ENCODE measurements at places on chromosomes 5 and 9.
A peak's percentile ranks its signal among the peaks of the same experiment; 100 is the strongest.

GRCh38 chr9:137296670-137297664 lies 5.1 kb downstream of the NRARP start:
- no peak for DNase-seq

GRCh38 chr5:140043508-140043872 lies 391 bp upstream of the NRG2 start:
- no peak for DNase-seq

- no peak for DNase-seq
Measured at GRCh38 chr5:139660105-139660922, 12.2 kb downstream of the CXXC5 start.

- no peak for DNase-seq
Measured at GRCh38 chr5:170643591-170643990, 139.8 kb downstream of the KCNIP1 start.

- DNase-seq, result no peak
Measured at GRCh38 chr9:16744394-16744793, 126.1 kb downstream of the BNC2 start.

DNA sequence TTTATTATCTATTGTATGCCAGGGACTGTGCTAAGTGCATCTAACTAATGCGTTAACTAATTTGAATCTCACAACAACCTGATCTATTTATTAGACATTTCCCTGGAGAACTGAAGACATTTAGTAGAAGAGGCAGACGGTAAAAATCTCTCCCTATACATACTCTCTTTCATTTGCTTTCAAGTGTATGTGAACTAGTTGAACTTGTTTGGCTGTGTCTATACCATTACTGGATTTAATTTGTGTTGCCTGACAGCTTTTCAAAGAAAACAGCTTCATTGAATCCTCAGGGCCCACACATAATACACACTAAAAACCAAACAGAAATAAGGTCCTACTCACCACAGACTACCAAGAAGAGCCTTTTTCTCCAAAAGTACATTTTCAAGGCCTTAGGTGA lies 133.6 kb upstream of the NR3C1 start:
- no peak for DNase-seq

- no peak for DNase-seq
Measured at GRCh38 chr5:177310332-177310731, 1.4 kb downstream of the MXD3 start.

GRCh38 chr9:5851445-5851844 lies 18.5 kb upstream of the ERMP1 start:
- peak; percentile 92 for DNase-seq

GRCh38 chr5:3925022-3925421 lies 329.4 kb downstream of the IRX1 start:
- DNase-seq, result no peak

- no peak for DNase-seq
Measured at GRCh38 chr5:161507591-161507990, 38.9 kb downstream of the GABRB2 start.

DNA sequence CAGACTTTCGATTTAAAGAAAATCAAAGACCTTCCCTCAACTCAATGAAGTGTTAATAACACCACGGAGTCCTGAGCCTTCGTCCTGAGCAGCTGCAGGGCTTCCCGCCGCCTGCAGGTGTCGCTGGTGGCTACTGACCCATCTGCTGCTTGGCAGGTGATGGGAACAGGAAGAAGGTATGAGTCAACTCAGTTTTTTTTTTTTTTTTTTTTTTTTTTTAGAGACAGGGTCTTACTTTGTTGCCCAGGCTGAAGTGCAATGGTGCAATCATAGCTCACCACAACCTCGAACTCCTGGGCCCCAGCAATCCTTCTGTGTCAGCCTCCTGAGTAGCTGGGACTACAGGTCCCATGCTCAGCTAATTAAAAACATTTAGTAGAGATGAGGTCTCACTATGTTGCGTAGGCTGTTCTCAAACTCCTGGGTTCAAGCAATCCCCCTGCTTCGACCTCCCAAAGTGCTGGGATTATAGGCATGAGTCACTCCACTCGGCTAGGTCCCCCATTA lies 185.7 kb upstream of the IL12B start:
- no peak for DNase-seq

DNA sequence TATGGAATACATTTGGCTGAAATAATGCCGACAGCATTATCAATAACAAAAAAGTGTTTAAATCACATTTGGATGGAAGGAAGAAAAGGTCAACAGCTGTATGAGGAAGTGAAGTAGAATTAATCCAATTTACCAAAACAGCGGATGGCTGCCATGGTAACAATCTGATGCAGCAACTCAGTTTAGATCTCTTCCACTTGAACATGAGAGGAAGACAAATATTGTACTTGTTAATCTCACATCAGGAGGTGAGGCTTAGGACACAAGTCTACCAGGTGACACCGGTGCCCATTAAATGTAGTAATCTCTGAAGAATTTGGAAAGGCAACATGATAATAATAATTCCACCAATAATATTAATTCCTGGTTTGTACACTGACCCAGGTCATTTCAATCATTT lies 2.4 kb downstream of the RASEF start:
- no peak for DNase-seq

- no peak for DNase-seq
Measured at GRCh38 chr9:105114964-105115728, 129.3 kb upstream of the SLC44A1 start.

- DNase-seq, result no peak
Measured at GRCh38 chr5:120586646-120587045, 122.5 kb downstream of the PRR16 start.

GRCh38 chr9:109599711-109600110 lies 101.6 kb upstream of the PTPN3 start:
- DNase-seq, result no peak

DNA sequence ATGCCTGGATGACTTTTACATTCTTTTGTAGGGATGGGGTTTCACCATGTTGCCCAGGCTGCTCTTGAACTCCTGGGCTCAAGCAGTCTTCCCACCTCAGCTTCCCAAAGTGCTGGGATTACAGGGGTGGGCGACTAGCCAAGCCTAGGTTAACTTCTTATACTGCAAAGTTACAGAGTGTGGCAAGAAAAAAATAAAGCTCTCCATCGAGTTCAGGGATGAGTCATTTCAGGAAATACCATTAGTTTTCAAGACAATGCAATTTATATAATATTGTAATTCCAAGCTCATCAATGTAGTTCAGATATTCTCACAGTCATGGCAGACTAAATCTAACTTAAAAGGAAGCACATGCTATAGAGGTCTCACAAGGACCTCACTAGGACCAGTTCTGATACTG lies 11.5 kb upstream of the ABO start:
- DNase-seq, result no peak

- no peak for DNase-seq
Measured at GRCh38 chr5:14204011-14204670, 61.0 kb downstream of the TRIO start.

- no peak for DNase-seq
Measured at GRCh38 chr9:116654059-116654355, 33.1 kb upstream of the TRIM32 start.

GRCh38 chr5:97839341-97840086 lies 656.5 kb upstream of the RIOK2 start:
- no peak for DNase-seq

- DNase-seq, result no peak
Measured at GRCh38 chr5:10695055-10695649, 65.9 kb downstream of the DAP start.

DNA sequence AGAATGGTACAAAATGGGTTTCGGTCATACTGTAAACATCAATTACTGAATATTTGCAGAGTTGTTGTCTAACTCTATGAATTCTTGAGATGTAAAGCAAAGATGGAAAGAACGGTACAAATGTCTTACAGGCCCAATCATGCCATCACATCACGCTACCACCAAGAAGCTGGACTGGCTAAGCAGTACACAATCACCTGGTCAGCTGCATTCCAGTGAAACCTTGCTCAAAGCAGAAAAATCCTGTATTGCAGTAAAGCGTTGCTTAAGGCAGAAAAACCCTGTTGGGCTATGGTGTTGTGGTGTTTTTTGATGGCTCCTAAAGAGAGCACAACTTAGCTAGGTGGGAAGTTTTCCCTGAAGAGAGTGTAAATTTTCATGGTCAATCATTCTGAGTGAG lies 112.6 kb upstream of the RASA1 start:
- DNase-seq, result no peak

- no peak for DNase-seq
Measured at GRCh38 chr5:23025629-23026233, 172.6 kb upstream of the CDH12 start.

DNA sequence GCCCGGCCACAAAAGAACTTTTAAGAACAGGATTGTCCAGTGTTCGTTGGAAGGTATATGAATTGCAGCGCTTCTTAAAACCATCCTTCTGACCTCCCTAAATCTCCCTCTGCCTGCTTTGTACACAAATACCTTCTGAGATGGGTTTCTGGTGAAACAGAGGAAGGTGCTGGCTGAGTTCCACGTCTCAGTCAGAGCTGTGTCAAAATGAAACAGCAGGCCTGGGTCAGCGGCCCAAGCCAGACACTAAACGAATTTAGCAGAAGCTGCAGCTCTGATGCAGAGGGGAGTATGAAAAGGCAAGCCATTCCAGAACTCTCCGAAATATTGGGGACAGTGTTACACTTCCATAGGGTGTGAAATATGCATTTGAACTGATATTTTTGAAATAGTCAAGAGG lies 37.8 kb upstream of the CRB2 start:
- DNase-seq, result no peak

GRCh38 chr5:168583742-168584482 lies 4.7 kb upstream of the PANK3 start:
- DNase-seq, result no peak

DNA sequence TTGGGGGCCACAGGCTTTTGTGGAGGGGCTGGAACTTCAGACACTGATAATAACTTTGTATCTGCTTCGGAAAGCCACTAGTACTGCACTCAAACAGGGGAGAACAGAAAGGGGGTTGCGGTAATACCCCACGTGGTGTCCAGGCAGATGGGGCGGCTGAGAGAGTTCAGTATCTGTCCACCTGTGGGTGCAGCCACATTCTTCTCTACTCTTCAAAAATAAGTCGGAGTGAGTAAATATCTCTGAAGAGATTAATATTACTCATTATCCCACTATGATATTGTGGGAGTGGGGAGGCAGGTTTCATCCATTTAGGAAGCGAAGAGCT lies 102.1 kb upstream of the SSBP2 start:
- DNase-seq, result no peak

- no peak for DNase-seq
Measured at GRCh38 chr9:128706045-128706444, 3.7 kb downstream of the PKN3 start.

GRCh38 chr5:80668016-80668969 lies 13.5 kb upstream of the DHFR start:
- DNase-seq, result no peak

- no peak for DNase-seq
Measured at GRCh38 chr9:86547571-86547970, 193.4 kb upstream of the TUT7 start.

DNA sequence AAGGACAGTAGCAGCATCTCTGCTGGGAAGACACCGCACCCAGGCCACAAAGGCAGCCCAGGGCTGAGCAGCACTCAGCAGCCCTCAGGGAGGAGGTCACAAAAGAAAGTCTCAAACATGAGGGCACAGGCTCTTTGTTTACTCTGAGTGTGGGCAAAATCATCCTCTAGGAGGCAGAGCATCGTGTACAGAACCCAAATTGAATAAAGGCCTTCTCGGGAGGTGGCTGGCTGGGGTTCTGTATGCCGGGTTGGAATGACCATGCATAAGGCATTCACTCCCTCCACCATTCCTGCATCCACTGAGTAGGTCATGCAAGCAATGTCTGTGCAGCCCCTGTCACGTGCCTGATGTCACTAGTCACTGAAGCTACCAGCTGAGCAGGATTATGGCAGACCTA lies 412.8 kb downstream of the SPOCK1 start:
- no peak for DNase-seq

- no peak for DNase-seq
Measured at GRCh38 chr5:77994943-77995342, 218.8 kb upstream of the TBCA start.

GRCh38 chr5:144361406-144361805 lies 190.7 kb downstream of the KCTD16 start:
- no peak for DNase-seq

DNA sequence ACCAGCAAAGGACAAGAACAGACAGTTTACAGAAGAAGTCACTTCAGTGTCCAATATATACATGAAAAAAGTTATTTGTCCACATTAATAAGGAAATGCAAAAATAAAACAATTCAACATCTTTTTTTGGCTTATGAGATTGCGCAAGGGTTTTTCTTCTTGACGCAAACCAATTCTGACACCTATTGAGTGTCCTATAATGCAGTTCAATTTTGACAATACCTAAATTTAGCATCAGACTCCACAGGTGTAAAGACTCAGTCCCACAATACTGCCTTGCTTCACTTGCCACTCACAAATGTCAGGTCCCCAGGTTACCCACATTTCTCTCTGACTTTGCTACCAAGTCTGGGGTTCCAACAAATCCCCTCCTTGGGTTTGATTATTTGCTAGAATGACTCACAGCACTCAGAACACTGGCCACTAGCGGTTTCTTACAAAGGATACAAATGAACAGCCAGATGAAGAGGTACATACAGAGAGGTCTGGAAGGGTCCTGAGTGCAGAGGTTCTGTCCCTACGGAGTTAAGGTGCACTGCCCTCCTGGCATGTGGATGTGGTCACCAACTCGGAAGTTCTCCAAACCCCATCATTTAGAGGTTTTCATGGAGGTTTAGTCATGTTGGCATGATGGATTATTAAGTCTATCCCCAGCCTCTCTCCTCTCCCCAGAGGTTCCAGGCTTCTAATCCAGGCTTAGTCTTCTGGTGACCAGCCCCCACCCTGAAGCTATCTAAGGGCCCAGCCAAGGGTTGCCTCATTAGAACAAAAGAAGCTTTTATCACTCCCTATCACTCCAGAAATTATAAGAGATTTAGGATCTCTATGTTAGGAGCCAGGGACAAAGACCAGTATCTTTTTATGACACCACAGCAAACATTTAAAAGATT lies 27.0 kb upstream of the SLC22A5 start:
- DNase-seq, result no peak

GRCh38 chr5:1934801-1935429 lies 52.2 kb upstream of the IRX4 start:
- no peak for DNase-seq

- DNase-seq, result peak; percentile 73
Measured at GRCh38 chr9:122991370-122991830, 42.1 kb upstream of the GPR21 start.

GRCh38 chr5:130050585-130050984 lies 146.3 kb downstream of the CHSY3 start:
- DNase-seq, result no peak

- no peak for DNase-seq
Measured at GRCh38 chr5:181084621-181085195, 44.6 kb downstream of the BTNL9 start.

Data from epithelial cell of prostate (primary cell).